ENCODE measurements at places on chromosomes 6 and 20.

DNA sequence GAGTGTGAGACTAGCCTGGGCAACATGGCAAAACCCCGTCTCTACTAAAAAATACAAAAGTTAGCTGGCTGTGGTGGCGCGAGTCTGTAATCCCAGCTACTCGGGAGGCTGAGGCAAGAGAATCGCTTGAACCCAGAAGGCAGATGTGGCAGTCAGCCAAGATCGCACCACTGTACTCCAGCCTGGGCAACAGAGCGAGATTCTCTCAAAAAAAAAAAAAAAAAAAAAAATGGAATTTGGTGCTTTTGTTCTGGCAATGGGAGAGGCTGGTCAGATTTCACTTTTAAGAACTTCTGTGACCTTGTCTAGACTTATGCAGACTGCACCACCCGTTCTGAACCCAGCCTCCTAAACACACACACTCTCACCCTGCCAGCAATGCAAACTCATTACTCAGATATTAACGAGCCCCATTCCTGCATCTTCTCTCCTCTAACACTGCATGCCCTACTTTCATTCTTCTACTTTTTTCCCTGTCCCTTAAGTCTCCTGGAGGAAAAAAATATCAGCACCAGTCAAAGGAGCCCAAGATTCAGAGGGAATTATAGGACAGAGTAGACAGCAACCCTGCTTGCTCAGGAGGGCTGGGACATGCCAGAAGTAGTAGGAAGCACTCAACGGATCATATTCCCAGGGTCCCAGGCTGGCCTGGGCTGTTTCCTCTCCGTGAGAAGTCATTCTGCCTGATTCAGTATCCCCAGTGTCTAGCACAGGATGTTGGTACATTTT is 4.4 kb downstream of the MOCS1 start:
- no peak for DNase-seq

DNA sequence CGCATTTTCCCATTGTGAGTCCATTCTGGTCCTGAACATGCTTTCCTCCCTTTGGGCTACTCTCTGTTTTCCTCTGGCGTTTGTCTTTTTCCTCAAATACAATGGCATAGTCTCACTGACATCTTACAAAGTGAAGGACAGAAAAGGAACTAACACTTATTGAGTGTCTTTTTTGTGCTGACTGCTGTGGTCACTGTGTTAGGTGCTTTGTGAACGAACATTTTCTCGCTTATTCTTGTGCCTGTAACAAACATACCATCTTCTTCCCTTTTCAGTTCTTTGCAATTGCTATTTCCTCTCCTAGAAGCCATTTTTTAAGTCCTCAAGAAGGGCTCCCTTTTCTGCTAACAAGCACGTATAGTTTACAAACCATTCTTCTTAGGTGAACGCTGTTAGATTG is 15.4 kb downstream of the FIG4 start:
- no peak for DNase-seq

DNA sequence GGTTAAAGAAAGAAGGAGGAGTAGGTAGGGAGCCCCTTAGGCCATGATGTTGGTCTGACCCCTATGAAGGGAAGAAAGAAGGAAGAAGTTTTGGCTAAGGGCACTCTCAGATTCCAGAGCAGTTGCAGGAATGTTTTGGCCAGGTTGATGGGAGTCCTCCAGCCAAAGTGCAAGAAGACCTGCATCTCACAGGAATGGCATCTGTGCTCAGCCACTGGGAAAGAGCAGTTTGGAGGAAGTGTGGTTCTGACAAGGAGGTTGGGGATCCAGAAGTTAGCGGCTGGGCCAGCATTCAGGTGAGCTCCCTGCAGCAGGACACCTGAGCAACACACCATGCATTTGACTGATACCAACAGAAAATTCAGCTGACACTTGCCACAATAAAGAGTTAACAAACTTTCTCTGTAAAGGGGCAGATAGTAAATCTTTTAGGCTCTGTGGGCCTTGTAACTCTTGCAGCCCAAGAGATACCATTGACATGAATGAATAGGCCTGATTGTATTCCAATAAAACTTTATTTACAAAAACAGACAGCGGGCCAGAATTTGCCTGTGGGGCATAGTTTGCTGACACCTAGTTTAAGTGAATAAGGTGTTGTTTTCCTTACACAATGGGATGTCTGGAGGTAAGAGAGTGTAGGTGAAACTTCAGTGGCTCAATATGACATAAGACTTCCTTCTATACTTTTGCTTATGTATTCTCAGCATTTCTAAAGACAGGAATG is 71.0 kb downstream of the EDN1 start:
- DNase-seq: no peak

DNA sequence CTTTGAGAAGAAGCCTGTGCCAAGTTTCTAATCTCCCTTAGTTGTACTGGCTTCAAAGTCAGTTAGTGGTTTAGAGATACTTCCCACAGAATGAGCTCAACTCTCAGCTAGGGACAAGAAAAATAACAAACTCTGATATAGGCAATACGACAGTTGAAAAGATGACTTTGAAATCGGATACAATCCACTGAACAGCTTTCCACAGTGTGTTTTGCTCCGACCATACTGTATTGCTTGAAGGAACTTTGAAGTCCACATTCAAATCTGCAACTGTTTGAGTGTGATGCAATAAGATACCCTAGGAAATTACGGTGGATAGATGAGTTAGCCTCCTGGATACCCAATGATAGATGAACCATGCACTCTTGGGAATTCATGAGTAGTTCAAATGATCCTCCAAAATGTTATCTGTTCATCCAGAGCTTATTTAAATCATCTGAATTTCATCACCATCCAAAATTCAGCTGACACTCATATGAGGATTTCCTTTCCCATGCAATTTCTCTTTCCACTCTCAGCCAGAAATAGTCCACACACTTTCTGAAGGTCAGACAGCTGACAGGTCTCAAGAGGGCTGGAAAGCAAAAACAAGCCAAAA is 443.8 kb downstream of the HAO1 start:
- no peak for DNase-seq

DNA sequence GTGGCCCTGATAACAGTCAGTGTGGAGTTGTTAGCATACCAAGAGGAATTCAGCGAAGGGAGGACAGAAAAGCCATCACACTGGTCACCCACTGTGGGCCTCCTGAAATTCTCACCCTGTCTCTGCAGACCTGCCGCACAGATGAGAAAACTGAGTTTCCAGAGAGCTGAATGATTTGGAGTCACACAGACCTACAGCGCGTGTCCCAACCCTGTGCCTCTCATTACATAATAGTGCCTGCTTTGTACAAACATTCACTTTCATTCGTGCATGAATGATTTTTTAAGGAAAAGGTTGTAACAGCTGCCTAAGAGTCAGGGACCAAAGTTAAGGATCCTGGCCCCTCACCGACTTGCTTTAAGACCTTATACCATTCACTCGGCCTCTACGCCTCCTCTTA is 62.7 kb downstream of the THBS2 start:
- DNase-seq: no peak

Measured in globus pallidus (tissue), 1 donor.